ENCODE measurements at places on chromosomes 5 and 9.

GRCh38 chr5:64838803-64839202 is 70.1 kb downstream of the CWC27 start:
- DNase-seq, result no peak

DNA sequence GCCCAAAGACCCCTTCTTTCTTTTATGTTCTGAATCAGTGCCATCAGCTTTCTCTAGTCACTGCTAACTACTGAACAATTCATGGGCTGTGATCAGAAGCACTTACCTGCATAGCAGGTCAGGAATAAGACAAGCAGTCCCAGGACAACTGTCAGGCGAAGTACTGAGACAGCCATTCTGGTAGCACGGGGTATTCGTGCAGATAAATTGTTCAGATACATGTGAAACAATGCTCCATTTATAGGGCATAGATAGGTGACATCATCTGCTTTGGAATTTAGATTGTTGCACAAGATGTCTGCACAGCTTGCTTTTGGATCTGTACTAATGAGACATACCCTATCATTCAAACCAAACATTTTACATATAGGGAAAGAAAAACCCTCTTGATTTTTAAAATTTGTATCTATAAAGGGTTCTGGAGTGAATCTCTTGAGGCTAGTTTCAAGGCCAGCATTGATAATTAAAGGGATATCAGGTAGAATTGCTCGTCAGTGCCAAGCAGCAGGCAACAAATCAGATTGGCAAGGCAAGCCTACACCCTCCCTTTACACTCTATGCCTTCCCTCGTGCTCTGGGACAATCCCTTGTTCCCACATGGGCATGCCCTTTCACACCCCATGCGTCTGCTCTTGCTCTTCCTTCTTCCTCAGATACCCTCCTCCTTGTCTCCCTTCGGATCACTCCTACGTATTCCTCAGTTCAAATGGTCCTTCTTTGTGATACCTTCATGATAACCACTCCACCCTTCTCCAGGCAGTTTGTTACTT is at the start of gene C5orf46:
C5orf46 (minus strand) TSS at position 213 of the 770 bp plus-strand sequence; CDS start at position 176, 37 bp downstream.
- no peak for DNase-seq

- no peak for DNase-seq
These were observed 48.9 kb downstream of the DAB2IP start for GRCh38 chr9:121700165-121700831.

- DNase-seq, result no peak
These were observed 35.1 kb downstream of the MTAP start for GRCh38 chr9:21837501-21837900.

GRCh38 chr5:152364172-152364571 is 40.9 kb downstream of the NMUR2 start:
- no peak for DNase-seq

DNA sequence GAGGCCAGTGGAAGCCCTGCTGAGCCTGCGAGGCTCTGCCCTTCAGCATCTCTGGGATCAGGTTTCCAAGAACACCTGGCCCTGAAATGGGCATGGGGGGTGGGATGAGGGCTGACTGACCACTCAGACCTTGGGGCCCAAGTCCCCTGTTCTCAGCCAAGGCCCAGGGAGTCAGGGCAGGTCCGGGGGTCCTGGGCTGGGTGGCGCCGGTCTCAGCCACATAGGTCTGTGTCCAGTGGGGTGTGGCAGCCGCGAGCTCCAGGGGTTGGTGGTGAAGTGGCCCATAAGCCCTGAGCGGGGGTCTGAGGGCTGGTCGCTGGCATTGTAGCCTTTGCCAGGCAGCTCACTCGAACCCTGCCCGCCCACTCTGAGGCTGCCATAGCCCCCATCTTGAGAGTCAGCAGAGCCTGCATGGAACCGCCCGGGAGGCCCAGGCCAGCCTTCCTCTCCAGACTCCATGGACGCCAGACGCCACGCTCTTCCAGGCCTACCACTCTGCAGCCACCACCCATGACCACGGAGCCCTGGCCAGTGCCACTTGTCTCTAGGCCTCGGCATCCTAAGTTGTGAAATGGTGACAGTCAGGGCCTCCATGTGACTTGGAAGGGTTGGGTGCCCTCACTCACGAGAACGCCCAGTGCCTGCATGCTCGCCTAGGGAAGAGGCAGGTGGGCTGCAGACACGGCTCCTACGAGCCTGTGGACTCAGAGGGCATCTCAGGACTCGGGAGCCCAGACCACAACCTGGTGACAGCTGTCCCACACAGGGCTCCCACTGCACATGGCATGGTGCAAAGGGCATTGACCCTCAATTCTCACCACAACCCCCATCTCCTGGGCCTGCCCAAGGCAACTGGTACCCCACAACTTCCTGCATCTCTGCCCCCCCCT is 6.7 kb upstream of the DBH start:
- no peak for DNase-seq

DNA sequence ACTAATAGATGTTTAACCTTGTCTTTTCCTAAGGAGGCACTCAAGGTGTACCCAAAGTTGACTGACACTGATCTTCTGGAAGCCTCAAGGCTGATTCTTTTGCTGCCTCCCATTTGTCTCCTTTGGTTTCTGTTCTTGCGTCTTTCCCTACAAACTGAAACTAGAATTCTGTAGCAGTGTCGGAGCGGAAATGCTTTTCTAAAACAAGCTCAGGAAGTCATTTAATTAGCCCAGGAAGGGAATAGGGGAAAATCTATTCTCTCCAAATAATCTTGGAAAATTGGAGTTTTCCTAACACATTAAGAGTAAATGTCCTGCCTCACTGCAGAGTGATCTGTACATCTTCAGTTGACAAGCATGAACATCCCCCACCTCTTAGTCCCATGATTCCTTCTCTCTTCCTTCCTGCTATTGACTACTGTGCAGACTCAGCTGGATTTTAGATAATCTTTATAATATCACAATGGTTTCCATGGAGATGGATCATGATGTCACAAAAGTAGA is 182.7 kb downstream of the NR3C1 start:
- no peak for DNase-seq

GRCh38 chr5:53037141-53037859 is 48.1 kb downstream of the ITGA2 start:
- DNase-seq, result no peak

DNA sequence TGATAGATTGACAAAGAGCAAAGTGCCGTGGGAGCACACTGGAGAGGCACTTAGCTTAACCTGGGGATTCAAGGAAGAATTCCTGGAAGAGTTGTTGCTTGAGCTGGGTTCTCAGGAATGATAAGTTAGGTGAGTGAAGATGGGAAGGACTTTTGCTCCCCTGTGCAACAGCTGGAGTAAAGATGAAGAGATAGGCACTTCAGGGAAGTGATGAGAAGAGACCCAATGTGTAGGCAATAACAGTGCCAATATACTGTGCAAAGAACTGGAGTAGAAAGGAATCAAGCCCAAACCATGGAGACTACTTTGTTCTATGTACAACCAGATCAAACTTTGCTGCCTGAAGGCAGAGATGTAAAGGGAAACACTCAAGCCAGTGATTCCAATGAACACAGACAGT is 92.2 kb downstream of the ADGRV1 start:
- no peak for DNase-seq

Measured in activated T-cell treated with anti-CD3 and anti-CD28 coated beads for 48 hours (primary cell).